ENCODE measurements at places on chromosomes 6 and 20. TPM values are rescaled to one million over a fixed set of nuclear protein-coding genes. Genes with fewer than 3 reads are reported as not detected.

Gene HLA-DQB1
- total RNA-seq: 12.2 TPM

Gene PRR18
- 0.77 TPM for total RNA-seq

Gene DACT2
- 9.2 TPM for total RNA-seq

Gene NT5E
- total RNA-seq: 1.7 TPM

Gene DEF6
- 3.7 TPM for total RNA-seq

Gene CNBD2
- 4.7 TPM for total RNA-seq

Gene RFX6
- 6.8 TPM for total RNA-seq

- no peak for DNase-seq
Observed at GRCh38 chr6:35142588-35143569, 1.7 kb upstream of the TCP11 start.

DNA sequence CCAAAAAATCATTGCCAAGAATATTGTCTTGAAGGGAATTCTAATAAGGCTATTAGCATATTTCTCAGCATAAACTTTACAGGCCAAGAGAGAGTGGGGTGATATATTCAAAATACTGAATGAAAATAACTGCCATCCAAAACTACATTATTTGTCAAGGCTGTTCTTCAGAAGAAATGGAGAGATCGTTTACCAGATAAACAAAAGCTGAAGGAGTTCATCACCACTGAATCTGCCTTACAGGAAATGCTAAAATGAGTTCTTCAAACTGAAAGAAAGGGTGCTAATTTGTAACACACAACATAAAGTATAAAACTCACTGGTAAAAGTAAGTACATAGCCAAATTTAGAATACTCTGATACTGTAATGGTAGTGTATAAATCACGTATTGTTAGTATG lies 517.0 kb downstream of the TENT5A start:
- DNase-seq: no peak

DNA sequence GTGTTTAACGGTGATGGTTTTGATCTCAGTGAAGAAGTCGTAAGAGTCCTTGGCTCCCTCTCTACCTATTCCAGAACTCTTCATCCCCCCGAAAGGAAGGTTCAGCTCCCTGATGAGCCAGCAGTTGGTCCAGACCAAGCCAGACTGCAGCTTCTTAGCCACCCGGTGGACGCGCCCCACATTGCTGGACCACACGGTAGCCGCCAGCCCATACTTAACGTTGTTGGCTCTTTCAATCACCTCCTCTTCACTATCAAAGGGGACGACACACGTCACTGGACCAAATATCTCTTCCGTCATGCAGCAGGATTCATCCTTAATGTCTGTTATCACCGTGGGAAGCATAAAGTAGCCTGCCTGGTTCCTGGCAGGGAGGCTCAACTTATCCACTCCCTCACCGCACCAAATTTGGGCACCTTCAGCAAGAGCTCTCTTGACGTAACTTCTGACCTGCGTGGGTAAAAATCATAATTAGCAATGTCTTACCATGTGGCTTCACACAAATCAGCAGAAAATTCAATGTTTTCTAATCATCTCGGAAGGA lies 31.4 kb downstream of the ALDH8A1 start:
- DNase-seq: no peak

DNA sequence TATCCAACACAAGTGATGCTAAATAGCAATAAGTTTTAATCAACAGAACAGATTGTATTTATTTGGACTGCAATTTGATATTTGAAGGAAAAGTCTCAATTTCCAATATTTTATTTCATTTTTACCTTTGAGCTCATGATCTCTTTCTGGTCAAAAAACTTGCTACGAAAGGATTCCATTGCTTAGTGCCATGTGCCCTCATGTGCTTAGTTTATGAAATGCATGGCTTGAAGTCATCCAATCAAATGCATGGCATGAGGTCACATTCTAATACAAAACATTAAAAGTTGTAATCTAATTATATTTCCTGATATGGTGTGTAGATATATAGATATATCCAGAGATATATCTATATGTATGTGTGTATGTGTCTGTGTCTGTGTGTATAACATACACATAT lies 321.2 kb upstream of the ADGRB3 start:
- no peak for DNase-seq

DNA sequence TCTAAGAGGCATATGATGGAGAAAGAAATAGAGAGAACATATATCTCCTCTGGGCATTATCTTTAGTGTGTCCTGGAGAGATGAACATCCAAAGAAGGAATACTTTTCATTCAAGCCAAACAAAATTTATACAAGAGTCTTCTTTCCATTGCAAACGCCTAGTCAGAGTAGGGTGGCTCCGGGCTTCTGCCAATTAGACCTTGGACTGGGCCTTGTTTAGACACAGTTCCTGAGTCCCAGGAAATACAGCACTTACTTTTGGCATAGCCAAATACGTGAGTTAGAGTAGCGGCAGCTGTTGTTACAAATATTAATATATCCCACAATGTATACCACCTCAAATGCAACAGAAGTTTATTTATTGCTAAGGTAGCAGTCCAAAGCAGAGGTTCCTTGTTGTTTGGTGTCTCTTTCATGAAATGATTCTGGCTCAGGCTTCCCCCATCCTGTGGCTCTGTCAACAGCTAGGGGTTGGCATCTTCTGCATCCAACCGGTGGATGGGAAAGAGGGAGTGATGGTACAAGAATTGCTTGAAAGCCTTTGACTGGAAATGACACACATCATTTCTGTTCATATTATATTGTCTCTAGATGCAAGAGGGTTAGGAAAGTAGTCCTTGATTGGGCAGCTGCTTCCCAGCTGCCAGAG lies 148.0 kb upstream of the SPACA1 start:
- DNase-seq: no peak

- DNase-seq: peak; percentile 95
Observed at GRCh38 chr6:83065511-83066192, at the start of gene UBE3D. UBE3D (minus strand) TSS chr6:83065841; CDS start chr6:83065718, 123 bp downstream.

GRCh38 chr20:39603219-39603618 lies 641.1 kb downstream of the DHX35 start:
- DNase-seq: no peak

GRCh38 chr6:128259029-128259724 lies 261.2 kb downstream of the PTPRK start:
- DNase-seq: no peak

GRCh38 chr6:116586276-116586675 lies 15.0 kb downstream of the RWDD1 start:
- no peak for DNase-seq

DNA sequence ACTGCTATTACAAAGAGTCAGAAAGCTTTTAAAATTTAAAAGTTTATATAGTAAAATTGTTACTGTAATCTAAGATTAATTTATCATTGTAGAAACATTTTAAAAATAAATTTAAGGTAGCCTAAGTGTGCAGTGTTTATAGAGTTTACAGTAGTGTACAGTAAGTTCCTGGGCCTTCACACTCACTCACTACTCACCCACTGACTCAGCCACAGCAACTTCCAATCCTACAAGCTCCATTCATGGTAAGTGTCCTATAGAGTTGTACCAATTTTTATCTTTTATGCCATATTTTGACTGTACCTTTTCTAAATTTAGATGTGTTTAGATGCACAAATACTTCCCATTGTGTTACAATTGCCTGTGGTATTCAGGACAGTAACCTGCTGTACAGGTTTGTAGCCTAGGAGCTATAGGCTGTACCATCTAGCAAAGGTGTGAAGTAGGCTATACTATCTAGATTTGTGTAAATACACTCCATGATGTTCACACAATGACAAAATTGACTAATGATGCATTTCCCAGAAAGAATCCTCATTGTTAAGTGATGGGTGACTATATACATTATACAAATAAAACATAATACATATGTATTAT lies 10.2 kb upstream of the TMEM170B start:
- no peak for DNase-seq

GRCh38 chr6:125839471-125839870 lies 48.7 kb downstream of the NCOA7 start:
- DNase-seq: no peak

- no peak for DNase-seq
Observed at GRCh38 chr6:17415321-17415720, 21.9 kb downstream of the CAP2 start.

DNA sequence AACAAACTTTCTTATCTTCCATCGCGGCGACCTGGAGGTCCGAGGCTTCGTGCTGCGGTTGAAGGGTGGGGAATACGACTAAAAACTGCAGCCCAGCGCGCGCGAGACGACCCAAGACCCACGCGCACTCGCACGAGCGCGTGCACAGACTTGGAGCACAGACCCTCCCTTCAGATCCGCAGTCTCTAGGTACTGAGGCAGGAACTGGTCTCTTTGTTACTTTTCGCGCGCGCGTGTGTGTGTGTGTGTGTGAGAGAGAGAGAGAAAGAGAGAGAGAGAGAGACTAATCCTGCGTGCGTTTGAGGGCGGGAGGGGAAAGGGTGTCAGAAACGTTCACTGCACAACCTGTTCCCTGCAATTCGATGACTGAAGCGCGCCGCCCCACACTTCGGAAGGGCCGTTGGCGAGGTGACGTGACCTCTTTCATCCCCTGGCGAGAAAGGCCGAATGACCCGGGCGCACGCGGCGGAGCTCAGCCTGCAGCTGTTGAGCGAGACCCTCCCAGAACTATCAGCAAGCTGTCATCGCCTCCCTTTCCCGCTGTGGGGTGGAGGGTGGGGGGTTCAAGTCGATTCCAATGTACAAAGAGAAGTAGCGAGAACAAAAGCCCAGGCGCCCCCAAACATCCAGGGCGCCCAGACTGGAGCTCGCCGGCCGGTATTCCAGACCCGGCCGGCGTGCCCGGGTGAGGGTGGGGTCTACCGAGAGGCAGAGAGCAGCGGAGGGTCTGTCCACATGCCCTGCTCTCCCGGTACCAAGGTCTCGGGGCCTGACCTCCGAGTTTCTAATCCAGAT lies 1.5 kb upstream of the TUBB2B start:
- peak; percentile 49 for DNase-seq

GRCh38 chr6:71287038-71287437 lies 1.6 kb upstream of the OGFRL1 start:
- no peak for DNase-seq

- no peak for DNase-seq
Observed at GRCh38 chr6:16739329-16739801, 21.9 kb downstream of the ATXN1 start.

- no peak for DNase-seq
Observed at GRCh38 chr6:138600726-138601125, 101.4 kb upstream of the NHSL1 start.

GRCh38 chr20:59933849-59934585 lies 580 bp upstream of the SYCP2 start:
- DNase-seq: peak; percentile 86

DNA sequence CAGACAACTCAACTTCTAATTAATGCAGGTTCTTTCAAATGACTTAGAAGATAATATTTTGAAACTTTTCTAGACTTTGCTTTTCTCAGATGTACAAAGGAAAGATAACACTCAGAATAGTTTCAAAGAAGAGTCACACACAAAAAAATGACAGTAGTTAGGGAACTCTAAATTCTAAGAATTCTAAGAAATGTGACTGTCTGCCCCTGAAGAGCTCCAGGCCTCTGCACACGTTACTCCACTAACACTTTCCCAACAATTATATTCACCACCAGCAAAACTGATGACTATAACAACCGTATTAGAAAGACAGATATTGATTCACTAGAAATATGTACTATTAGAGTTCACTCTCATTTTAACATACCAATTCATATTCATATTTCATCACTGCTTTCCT lies 133.3 kb upstream of the SMLR1 start:
- DNase-seq: no peak

GRCh38 chr6:163416557-163417253 lies 2.2 kb downstream of the QKI start:
- DNase-seq: peak; percentile 81

Measured in hepatocyte (in vitro differentiated cells).